ENCODE measurements at places on chromosomes 1 and 21.

DNA sequence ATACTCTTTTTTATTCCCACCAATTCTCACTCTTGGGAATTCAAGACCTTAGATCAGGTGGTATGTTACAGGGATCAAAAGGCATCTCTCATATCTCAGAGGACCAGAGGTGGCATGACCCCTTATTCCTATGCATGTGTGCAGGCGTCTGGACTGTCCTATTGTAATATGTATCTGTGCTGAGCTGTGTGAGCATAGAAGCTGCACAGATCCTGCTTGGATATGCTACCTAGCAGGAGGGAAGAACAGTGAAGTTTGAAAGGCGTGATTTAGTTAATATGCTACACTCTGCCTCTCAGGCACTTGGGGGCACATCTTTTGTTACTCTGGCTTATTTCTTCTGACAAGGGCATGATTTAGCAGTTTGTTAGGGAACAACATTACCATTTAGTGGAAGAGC, 86.7 kb upstream of the ZRANB2 start:
- no peak for DNase-seq

- no peak for DNase-seq
Measured at GRCh38 chr1:48227165-48228013, 4.9 kb downstream of the SLC5A9 start.

- DNase-seq: peak; percentile 96
Measured at GRCh38 chr1:54581621-54582035, 33.6 kb downstream of the ACOT11 start.

GRCh38 chr1:39625462-39626273, 13.8 kb downstream of the HEYL start:
- peak; percentile 99 for DNase-seq

DNA sequence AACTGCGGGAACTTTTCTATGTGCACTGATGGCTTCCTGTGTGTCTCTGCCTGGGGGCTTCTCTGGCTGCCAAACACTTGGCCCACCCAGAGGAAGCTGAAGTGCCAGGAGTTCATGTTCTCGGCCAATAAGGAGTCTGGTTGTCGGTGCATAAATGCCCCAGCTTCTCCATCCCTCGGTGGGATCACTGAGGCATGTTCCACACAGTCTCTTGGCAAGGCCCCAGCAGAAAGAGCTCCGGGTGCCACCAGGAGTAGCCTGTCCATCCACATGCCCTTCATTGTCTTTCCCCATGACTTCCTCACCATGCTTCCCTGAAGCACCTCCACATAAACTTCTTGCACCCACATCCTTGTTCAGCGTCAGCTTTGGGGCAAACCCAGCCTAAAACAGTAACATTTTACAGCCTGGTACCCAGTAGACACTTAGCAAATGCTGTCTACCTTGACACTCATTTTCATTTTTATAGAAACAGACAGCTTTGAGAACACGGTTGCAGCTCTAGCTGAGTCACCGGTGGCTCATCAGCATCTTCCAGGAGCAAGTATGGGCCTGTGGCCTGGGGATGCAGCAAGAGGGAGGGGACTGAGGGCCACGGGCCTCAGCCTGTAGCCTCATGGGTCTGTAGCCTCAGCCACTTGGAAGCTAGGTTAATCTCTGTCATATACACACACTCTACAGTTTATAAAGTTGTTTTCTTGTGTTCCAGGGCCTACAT, 14.8 kb upstream of the CDCP2 start:
- DNase-seq: no peak

GRCh38 chr1:66552829-66553228, 18.9 kb downstream of the SGIP1 start:
- DNase-seq: no peak

- no peak for DNase-seq
Measured at GRCh38 chr21:36751383-36751782, 52.5 kb downstream of the SIM2 start.

DNA sequence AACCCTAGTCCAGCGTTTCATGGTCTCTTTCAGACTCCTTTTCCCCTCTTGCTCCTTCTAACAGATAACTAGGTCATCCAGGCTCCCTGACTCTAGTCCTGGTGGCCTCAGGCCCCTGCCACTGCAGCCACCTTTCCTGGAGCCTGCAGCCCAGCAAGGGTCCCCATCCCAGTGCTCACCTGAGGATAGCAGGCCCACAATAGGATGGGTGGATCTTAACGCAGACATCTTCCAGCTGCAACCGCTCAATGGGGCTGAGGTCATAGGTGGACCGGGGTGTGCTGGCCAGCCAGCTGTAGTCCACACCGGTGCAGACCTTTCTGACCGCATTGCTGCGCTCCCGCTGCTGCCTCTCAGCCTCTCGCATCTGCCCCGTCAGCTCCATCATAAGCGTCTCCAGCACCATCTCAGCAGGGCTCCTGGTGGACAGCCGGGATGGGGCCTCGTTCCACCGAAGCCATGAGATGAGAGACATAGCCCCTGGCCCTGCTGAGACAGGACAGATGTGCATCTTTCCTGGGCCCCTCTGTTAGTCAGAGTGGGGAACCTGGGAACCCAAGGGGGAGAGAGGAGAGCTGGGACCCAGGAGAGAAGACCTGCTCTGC, 10.9 kb downstream of the RD3 start:
- DNase-seq: peak; percentile 25

DNA sequence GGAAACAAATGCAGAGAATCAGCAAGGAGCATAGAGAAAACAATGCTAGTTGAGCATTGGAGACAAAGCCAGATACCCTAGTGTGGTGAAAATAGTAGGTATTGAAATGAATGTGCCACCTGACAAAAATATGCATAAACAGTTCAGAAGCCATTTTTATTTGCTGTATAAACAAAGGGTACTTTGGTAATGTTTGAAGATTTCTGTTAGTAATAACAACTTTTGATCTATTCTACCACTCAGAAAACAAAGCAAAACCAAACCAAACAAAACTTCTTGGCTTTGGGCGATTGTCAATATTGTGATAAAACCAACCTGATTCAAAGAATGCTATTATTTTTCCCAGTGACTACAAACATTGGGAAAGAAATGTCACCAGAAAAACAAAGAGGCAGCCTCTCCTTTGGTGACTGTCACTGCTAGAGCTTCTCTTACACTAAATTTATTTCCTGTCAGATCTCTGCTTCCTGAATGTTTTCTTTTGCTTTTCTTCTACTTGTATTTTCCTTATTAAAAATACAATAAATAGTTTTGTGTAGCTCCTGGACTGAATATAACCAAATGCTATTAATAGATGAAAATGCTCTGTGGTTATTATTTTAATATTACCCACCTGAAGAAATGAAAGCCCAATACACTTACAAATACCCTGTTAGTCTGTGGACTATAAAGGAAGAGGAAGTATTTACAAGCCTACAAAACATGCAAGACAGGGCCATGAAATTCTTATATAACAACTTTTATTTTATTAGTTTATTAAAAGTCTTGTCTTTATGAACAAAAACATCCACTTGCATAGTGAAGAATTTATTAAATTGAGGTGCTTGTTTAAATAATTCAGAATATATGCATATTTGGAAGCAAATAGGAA, 5.7 kb downstream of the ATP6V1G3 start:
- no peak for DNase-seq

- no peak for DNase-seq
Measured at GRCh38 chr1:181898773-181899172, 162.7 kb downstream of the ZNF648 start.

DNA sequence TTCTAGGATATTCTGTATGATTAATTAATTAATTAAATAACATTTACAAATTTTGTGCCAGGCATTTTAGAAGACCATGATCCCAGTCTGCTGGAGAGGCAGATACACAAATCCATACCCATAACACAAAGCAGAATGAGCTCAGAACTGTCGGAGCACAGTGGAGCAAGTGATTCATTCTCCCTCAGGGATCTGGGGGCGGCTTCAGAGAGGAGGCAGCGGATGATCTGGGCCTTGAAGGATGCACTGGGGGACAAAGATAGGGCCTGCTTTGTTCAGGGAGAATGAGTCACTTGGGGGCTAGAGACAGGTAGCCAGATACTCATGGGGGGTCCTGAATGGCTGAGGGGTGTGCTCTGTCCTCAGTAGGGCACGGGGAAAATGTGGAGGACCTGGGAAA, 50.9 kb upstream of the TRABD2B start:
- DNase-seq: peak; percentile 34

- DNase-seq: no peak
Measured at GRCh38 chr1:9245230-9245619, 10.7 kb downstream of the H6PD start.

DNA sequence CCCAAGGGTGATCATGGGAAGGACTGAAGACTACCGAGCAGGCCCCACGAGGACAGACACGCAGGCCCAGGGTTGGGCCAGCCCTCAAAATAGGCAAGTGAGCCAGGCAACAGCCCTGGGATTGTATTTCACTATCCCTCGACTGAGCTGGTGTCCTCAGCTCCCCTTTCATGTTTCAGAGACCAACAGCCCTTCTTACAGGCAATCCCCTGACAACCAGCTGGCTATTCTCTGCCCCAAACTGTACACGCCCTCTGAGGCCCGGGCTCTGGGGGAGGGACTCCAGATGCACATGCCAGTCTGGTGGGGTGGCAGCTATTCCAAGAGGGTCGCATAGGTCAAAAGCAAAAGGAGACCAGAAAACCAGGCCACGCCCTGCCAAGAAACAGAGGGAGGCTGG, 243.0 kb downstream of the TOMM20 start:
- DNase-seq: no peak

- no peak for DNase-seq
Measured at GRCh38 chr1:7680207-7680954, 90.7 kb upstream of the VAMP3 start.
